ENCODE measurements at places on chromosomes 12 and 14. TPM values are rescaled to one million over a fixed set of nuclear protein-coding genes. Genes with fewer than 3 reads are reported as not detected.

DNA sequence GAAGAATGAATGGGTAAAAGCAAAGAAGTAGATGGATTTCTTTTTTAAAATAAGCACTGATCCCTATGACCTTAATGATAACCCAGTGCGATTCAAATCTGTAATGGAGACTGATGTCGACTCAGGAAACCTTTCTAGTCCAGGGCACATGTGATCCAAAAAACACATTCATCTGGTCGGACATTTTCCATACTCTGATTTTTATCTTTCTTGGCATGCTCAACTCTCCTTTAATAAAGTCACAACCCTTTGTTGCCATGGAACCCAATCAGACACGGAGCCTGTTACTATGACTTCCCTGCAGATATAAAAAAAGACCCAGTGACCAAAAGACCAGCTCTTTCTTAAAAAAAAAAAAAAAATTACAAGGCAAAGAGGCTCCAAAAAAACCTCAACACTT lies 27.9 kb downstream of the TMCC3 start:
- no peak for DNase-seq
- peaks cover 2% of the 10 kb centered on the region for H3K4me1 ChIP-seq
- H3K27me3 ChIP-seq: peaks cover 4% of the 10 kb centered on the region
- no peak overlapping the region for H3K27ac ChIP-seq
- no peak overlapping the region for H3K4me3 ChIP-seq

DNA sequence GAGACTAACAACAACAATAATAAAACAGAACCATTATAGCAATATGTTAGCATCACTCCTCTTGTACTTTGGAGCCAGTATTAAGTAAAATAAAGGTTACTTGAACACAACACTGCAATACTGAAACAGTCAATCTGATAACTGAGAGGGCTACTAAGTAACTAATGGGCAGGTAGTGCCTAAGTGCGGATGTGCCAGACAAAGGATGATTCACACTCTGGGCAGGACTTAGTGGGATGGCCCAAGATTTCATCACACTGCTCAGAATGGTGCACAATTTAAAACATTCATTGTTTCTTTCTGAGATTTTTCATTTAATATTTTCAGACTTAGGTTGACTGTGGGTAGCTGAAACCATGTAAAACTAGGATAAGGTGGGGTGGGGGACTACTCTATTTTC lies 131.9 kb upstream of the CAND1 start:
- H3K36me3 ChIP-seq: no peaks in the 10 kb centered on the region
- no peak overlapping the region for H3K4me3 ChIP-seq
- H3K27me3 ChIP-seq: no peaks in the 10 kb centered on the region
- H3K27ac ChIP-seq: no peak overlapping the region

GRCh38 chr14:35215110-35215813 lies 76.9 kb upstream of the PSMA6 start:
- DNase-seq: no peak
- H3K27me3 ChIP-seq: no peaks in the 10 kb centered on the region
- no peak overlapping the region for H3K27ac ChIP-seq
- no peak overlapping the region for H3K4me3 ChIP-seq

GRCh38 chr12:89453121-89453978 lies 71.2 kb downstream of the GALNT4 start:
- H3K36me3 ChIP-seq: no peaks in the 10 kb centered on the region
- H3K4me3 ChIP-seq: no peak overlapping the region
- no peak for DNase-seq
- H3K4me1 ChIP-seq: peaks cover 14% of the 10 kb centered on the region

DNA sequence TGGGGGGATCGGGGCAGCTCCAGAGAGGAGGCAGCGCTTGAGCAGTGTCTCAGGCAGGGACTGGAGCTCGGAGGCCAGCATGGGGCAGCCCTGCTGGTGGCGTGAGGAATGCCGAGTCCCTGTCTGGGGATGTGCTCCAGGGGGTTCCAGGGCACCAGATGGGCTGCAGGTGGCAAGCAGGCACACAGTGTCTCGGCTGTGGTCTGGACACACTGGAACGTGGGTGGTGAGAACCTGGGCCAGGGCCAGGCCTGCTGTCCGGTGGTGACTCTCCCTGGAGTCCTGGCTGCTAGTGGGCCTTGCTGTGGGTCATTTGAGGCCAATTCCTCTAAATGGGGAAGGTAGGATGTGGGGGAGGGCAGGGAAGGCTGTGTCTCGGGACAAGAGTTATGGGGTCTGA lies 199.4 kb upstream of the RTL1 start:
- no peak overlapping the region for H3K27ac ChIP-seq
- peak; percentile 54 for DNase-seq
- H3K4me3 ChIP-seq: no peak overlapping the region
- no peaks in the 10 kb centered on the region for H3K4me1 ChIP-seq
- H3K27me3 ChIP-seq: no peaks in the 10 kb centered on the region

DNA sequence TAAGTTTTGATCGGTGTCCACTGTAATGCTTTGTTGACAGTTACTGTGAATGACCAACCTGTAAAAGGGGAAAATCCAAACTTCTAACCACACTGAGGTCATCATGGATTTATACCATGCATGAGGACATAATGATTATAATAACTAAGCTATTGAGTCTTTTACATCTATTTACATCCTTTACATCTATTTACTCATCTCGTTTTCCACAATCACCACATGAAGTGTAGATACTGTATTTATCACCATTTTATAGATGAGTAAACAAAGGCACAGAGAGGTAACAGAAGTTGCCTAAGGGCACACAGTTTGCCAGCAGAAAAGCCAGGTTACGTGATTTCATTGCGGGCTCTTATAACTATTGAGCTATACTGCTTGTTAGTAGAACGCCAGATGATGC lies 27.9 kb upstream of the EID3 start:
- no peaks in the 10 kb centered on the region for H3K36me3 ChIP-seq
- no peak overlapping the region for H3K4me3 ChIP-seq
- no peak overlapping the region for H3K27ac ChIP-seq
- no peaks in the 10 kb centered on the region for H3K4me1 ChIP-seq
- no peaks in the 10 kb centered on the region for H3K27me3 ChIP-seq

DNA sequence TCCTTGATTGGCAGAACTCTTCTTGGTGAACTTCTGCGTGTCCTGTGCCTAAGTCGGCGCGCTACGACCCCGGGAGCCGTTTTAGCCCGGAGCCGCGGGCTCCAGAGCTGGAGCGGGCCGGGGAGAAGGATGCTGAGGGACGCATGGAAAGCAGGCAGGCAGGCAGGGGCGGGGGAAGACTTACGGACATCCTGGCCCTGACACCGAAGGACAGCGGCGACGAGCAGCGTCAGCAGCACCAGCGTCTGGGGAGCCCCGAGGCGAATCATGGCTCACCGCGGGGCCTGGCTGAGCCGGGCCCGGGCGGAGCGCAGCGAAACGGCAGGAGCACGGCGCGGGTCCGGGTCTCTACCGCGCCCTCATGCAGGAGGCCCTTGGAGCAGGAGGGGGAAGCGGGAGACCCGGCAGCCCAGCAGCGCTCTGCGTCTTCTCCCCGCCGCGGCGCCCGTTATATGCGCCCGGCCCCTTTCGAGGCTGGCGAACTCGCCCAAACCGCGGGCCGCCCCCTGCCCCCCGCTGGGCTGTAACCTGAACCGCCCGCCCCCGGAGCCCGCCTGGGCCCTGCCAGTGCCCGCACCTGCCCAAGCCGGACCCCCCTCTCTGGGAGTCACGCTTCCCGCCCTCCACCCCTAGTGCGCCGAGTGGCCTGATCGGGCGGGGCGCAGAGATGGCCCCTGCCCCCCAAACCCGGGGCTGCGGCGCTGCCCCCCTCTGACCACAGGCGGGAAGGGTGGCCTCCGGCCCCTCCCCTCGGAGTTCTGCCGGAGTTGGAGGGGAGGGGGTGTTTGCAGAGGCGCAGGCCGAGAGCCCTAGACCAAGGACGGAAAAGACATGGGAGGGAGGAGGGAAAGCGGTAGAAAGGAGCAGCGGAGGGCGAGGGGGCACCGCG lies at the start of gene COL2A1:
Gene COL2A1 (minus strand): TSS at position 424 of the 889 bp plus-strand sequence. CDS start 155 bp downstream, at position 269.
- H3K4me1 ChIP-seq: peaks cover 11% of the 10 kb centered on the region
- H3K36me3 ChIP-seq: no peaks in the 10 kb centered on the region
- peaks cover 94% of the 10 kb centered on the region for H3K27me3 ChIP-seq
- peak within 1 kb of the TSS; percentile 76 for H3K4me3 ChIP-seq
- H3K27ac ChIP-seq: peak within 1 kb of the TSS; percentile 84

DNA sequence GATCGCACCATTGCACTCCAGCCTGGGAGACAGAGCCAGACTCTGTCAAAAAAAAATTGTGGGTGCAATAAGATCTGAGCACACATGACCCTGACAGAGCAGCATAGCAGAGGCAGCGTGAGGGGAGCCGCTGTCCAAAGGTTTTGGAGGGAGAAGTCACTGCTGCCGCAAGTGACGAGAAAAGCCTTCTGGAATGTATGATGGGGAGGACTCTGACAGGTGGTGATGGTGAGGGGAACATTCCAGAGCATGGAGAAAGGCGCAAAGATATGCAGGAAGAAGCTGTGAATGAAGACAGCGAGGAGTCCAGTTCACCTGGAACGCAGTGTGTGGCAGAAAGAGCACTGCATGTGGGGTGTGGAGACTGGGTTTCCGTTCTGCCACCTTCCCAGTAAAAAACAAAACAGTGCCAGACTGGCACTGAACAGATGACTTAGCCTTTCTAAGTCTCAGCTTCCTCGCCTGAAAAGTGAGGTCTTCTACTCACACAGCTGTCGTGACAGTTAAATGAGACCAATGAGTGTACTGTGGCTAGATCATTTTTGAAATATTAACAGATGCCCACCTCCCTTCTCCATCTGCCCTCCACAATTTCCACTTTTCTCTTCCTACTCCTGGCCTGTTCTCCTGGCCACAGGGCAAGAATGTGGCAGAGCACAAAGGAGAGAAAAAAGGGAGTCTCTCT lies 53.4 kb upstream of the PTHLH start:
- no peaks in the 10 kb centered on the region for H3K36me3 ChIP-seq
- no peaks in the 10 kb centered on the region for H3K27me3 ChIP-seq
- H3K27ac ChIP-seq: no peak overlapping the region
- no peak overlapping the region for H3K4me3 ChIP-seq

- peak overlapping the region; percentile 68 for H3K27ac ChIP-seq
- no peak for DNase-seq
- peak overlapping the region; percentile 85 for H3K4me3 ChIP-seq
- H3K4me1 ChIP-seq: peaks cover 7% of the 10 kb centered on the region
- H3K27me3 ChIP-seq: no peaks in the 10 kb centered on the region
Measured at GRCh38 chr14:103057028-103057371, 349 bp downstream of the CDC42BPB start.

GRCh38 chr12:110813285-110813684 lies 33.5 kb upstream of the CCDC63 start:
- no peaks in the 10 kb centered on the region for H3K36me3 ChIP-seq
- peaks cover 78% of the 10 kb centered on the region for H3K27me3 ChIP-seq
- no peak overlapping the region for H3K4me3 ChIP-seq
- H3K4me1 ChIP-seq: no peaks in the 10 kb centered on the region

GRCh38 chr12:34402899-34403705 lies 380.8 kb downstream of the ALG10 start:
- no peak overlapping the region for H3K4me3 ChIP-seq
- DNase-seq: peak; percentile 30
- no peak overlapping the region for H3K27ac ChIP-seq
- H3K36me3 ChIP-seq: no peaks in the 10 kb centered on the region
- H3K4me1 ChIP-seq: no peaks in the 10 kb centered on the region
- no peaks in the 10 kb centered on the region for H3K27me3 ChIP-seq

- H3K27ac ChIP-seq: no peak overlapping the region
- no peak overlapping the region for H3K4me3 ChIP-seq
- H3K27me3 ChIP-seq: no peaks in the 10 kb centered on the region
- no peaks in the 10 kb centered on the region for H3K36me3 ChIP-seq
- no peaks in the 10 kb centered on the region for H3K4me1 ChIP-seq
- DNase-seq: no peak
Measured at GRCh38 chr12:9991876-9992275, 7.0 kb downstream of the CLEC1B start.

DNA sequence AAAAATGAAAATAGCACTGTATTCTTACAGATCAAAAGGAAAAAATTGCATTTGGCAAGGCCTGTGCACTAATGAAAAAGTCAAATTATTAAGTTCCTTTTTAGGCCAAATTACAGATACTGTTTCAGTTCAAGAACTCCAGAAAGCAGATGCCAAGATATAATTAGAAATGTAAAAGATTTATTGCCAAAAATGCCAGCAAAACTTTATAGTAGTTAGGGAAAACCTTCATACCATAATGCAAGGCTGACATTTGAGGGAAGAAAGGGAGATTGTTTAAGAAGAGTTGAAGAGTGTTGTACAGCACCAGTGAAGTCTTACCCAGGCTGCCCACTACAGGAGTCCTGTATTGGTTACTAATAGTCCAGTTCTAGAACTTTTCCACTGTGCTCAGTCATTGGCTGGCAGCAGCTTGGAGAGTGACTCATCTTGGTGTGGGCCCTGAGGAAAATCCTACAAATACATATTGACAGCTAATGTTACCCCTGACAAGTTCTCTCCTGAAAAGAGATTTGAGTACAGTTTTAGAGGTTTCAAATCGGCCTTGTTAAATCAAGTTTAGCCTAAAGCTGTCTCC lies 600.4 kb downstream of the C12orf50 start:
- no peaks in the 10 kb centered on the region for H3K4me1 ChIP-seq
- no peaks in the 10 kb centered on the region for H3K36me3 ChIP-seq
- no peak overlapping the region for H3K27ac ChIP-seq
- DNase-seq: no peak
- no peak overlapping the region for H3K4me3 ChIP-seq

GRCh38 chr14:69363964-69364363 lies 34.1 kb downstream of the ERH start:
- no peaks in the 10 kb centered on the region for H3K4me1 ChIP-seq
- no peak overlapping the region for H3K4me3 ChIP-seq
- DNase-seq: no peak
- H3K36me3 ChIP-seq: no peaks in the 10 kb centered on the region
- H3K27ac ChIP-seq: no peak overlapping the region
- H3K27me3 ChIP-seq: no peaks in the 10 kb centered on the region

DNA sequence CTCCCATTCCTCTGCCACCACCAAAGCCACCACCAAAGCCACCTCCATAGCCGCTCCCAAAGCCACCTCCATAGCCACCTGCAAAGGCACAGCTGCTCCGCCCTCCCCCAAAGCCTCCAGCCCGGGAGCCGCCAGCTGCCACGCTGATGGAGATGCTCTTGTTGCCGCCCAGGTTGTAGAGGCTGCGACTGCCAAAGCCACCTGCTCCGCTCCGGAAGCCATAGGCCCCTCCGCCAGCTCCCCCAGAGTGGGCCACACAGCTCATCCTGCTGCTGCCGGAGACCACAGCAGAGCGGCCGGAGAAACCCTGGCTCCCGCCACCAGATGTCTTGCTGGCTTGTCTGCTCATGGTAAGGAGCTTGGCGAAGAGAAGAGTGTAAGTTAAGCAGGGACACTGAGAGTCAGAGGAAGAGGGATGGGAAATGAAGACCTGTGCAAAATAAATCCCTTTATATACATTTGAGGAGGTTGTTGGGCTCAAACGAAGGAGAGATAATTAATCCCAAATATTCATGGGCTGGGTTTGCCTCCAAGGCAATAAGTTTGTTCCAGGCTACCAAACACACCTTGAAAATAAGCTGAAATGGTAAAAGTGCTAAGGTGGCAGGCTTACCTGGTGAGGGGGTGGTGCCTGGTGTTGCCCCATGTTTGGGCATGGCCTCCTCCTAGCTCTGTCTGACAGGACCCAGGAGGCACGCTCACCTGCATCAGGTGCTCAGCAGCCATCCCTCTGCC lies at the start of gene KRT3:
Gene KRT3 (minus strand): TSS at position 424 of the 735 bp plus-strand sequence. CDS start 75 bp downstream, at position 349.
- no peak for DNase-seq
- no peaks in the 10 kb centered on the region for H3K36me3 ChIP-seq
- H3K27me3 ChIP-seq: no peaks in the 10 kb centered on the region

MYO1H gene
- total RNA-seq: not detected

OS9 gene
- 142 TPM for total RNA-seq

TAS2R30 gene
- 5.7 TPM for total RNA-seq

DYRK2 gene
- total RNA-seq: 29.3 TPM

RHEBL1 gene
- total RNA-seq: 2.1 TPM
